ENCODE measurements at places on chromosomes 2 and 18.

- no peak for DNase-seq
Measured at GRCh38 chr2:24874035-24874434, 46.0 kb downstream of the ADCY3 start.

DNA sequence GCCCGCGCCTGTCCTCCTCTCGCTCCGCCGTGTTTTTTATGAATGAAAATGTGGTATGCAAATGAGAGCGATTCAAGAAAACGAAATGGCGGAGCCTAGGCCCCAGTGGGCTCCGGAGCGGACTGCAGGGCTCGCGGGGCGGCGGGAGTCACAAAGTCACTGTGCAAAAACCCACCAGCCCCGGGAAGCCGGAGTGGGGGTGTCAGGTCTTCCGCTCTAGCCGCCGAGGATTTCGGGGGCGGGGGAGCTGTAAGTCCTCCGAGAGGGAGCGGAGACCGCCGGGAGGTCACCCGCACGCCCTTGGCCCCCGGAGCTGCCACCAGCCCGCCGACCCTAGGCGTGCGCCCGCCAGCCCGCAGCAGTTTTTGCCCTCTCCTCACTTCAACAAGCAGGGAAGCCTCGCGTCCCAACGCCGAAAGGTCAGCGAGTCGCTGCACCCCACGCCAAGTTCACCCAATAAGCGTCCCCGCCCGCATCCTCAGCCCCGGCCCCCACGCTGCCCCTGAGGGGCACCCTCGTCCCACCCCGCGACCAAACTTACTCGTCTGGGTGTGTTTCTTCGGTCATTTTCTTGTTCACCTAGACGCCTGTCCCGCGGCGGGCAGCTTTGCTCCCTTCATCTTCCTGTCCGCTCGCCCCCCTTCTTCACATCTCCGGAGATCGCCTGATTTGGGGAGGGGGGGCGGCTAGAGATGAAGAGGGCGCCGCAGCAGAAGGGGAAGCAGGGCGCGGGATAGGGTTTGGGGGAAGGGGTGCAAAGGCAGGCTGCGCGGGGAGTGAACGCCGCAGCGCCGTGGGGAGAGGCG, 775 bp downstream of the SPRED2 start:
- DNase-seq: peak; percentile 44

DNA sequence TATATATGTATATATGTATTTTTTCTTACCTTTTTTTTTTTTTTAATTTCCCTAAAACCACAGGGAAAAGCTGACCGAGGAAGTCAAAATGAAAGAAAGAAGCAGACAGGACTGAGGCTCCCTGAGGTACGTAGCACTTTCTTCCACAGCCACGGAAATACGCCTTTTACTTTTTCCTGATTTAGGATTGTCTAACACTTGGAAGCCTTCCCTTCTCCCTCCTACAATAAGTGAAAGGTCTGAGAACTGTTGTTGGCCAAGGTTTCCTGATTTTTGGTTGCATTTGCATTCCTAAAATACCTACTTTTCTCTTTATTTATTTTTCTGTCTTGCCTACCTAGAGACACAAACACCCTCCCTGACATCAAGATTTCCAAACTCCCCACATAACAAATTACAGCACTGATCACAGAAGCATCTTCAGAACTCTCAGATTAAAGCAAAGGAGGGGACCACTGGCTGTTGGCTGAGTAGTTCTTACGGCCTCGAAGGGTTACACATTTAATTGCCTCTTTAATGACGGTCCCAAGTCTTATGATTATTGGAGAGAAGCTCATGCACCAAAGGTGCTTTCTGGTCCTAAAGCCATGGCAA, 778.5 kb upstream of the FANCL start:
- DNase-seq: no peak

DNA sequence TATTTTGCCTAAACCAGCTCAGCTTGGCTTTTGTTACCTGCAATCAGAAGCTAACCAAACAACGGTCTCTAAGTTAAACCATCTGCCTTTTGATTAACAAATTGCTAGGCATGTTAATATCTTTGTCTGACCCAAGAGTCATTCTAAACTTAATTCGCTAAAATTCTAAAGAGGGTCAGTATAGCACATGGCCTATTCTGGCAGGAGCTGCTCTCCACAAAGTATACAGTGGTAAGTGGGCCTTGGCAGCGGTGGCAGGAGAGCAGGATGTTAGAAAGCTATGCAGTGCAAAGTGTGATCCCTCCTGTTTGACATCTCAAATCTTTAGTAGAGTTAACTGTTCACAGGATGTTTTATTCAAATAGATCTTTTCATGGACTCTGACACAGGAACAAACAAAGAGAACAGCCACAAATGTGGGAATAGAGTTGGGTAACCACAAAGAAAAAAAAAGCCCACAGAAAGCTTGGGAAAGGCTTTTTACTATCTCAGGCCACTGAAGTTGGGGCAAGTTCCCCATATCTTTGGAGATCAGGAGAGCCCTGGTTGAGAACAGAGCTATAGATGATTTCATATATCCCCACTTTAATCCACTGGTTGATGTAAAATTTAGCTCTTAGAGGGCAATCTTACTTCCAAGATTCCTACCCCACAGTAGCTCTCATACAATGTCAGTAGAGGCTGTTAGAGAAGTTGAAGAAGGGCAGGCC, 10.6 kb downstream of the CFAP210 start:
- no peak for DNase-seq

DNA sequence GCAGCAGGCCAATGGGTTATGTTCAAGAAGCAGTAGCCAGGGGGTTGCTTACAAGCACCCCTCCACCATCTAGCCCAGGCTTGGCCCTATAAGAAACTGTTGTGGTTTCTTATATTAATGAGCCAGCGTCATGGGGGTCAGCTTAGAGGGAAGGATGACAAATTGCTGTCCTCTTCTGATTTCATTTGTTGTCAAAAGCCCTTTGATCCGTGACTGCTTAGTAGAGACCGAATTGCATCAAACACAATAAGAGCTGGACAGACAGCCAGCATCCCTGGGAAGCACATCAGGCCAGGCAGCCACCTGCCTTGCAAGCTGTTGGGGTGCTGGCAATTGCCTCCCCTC, 206.6 kb upstream of the SETBP1 start:
- no peak for DNase-seq

DNA sequence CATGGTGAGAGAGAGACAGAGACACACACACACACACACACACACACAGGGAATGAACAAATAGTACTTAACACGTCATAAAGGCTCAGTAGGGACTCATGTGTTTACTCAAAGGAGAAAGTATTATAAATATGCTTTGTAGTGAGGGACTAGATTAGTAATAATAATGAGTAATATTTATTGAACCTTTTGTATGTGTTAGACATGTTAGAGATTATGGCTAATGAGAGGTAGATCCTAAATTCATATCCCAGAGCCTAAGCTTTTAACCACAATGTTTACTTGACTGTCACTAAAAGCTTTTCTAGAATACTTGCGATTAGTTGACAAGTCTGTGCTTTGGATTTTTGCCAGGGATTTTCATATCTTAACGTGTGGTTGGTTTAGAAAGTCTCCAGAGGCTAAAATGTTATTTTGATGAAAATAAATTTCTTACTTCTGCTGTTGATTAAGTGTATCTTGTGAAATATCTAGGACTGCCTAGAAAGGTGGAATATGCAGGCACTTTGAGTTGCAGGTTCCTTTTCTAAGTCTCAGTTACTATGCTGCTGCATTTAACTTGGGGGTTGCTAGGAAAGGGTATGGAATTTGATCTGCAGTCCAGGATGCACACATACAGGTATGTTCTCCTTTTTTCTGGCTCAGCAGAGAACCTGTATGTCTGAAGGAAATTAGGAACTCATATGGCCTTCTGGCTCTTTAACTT, 64.5 kb downstream of the UBR3 start:
- DNase-seq: no peak

DNA sequence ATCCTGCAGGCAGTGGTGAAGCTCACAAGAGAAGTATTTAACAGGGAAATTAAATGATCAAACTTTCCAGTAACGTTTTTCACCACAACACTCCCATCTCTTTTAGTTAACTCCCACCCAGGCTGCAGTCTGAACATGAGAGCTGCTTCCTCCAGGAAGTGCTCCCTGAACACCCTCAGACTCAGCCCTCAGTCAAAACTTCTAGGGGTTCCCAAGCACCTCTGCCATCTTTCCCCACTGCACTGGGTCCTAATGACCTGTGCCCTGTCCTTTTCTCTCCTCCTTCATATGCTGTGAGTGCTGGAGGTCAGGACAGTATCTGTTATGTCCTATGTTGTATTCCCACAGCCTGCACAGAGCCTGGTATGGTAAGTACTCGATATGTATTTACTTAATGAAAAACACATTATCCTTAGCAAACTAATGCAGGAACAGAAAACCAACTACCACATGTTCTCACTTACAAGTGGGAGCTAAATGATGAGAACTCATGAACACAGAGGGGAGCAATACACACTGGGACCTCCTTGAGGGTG, 49.2 kb upstream of the ASPRV1 start:
- no peak for DNase-seq

- no peak for DNase-seq
Measured at GRCh38 chr18:58915006-58915799, 50.5 kb downstream of the ZNF532 start.

GRCh38 chr2:42519624-42520023, 25.8 kb upstream of the KCNG3 start:
- no peak for DNase-seq

GRCh38 chr18:40608226-40608625, 1346.8 kb upstream of the PIK3C3 start:
- no peak for DNase-seq

Measured in CD4-positive, alpha-beta T cell treated with Interleukin-1 beta for 1 hour (primary cell).